Hematopoietic multipotent progenitor cell (in vitro differentiated cells): ENCODE measurements at places on chromosomes 12 and 14.
A peak's percentile ranks its signal among the peaks of the same experiment; 100 is the strongest.

- no peak for DNase-seq
Measured at GRCh38 chr14:38481952-38482678, 226.2 kb upstream of the CLEC14A start.

DNA sequence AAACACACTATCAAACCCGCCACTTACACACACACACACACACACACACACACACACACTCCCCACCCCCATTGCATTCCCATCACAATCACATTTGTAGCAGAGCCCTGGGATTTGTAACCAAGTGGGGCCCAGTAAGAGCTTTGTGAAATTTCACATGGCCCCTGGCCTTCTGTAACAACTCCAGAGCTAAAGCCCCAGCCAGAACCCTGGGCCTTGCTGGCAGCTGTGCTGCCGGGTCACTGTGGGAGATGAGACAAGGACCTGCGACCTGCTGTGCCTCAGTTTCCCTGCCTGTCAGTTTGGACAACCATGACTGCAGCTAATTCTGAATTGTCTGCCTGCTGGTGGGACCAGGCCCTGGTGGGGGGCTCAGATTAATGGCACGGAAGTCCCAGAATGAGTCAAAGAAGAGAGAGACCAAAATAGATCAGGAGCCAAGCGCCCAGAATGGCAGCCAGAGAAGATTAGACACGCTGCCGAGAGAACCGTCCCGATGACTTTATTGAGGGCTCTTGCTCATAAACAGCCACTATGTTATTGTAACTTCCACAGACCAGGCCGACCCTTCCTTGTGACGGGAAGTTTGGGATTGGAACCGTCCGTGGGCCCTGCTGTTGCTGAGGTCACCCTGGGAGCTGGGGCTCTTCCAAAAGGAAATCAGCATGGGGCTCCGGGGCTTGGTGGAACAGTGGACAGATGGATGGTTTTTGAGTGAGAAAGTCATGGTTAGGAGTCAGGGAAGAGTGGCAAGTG lies 123.1 kb downstream of the ZFP36L1 start:
- no peak for DNase-seq

DNA sequence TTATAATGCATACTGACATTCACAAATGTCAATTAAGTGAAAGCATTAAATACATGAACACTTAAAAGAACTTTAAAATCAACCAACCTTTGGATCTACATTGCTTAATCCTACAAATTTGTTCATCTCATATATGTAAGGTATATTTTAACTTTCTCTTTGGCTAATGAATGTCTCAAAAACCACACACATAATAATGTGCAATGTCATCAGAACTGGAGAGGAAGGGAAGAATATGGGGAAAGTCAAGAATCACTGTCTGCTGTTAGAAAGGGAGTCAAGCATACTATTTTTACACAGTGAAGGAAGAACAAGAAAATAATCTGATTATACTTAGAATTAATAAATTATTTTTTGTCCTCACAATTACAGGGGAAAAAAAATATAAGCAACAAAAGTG lies 4.9 kb downstream of the GMFB start:
- DNase-seq, result no peak

- DNase-seq, result no peak
Measured at GRCh38 chr12:116459011-116459875, 99.9 kb upstream of the MAP1LC3B2 start.

DNA sequence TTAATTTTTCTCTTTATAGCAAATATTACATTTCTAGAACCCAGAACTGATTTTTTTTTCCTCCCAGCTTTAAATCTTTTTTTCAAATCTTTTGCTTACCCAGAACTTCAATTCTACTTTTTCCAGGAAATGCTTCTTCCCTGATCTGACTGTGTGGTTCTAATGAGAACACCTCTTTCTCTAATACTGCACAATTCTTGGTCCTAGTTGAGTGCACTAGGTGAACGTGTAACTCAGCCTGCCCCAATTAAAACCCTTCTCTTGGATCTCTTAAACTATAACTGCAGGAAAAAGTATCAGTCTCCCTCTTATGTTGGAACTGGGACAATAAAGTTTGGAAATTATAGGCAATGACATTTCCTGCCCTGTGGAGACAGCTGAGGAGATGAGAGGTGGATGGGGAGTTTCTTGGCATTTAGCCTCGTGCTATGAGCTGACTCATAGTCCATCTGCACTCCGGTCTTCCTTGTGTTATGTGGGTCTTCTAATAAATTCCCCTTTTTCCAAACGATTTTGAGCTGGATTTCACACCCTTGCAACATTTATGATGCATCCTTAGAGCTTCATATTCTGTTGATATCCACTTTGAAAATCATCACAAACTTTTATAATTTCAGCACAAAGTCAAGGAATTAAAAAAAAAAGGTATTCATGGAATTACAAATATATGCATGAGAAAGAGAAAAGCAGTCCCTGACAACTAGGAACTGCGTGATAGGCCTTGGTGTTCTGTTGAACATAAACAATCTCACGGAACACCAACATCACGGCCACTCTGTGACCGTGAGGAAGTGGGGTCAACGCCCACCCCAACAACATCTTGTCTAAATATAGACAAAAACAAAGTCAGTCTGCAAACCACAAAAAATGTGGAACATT lies 52.4 kb downstream of the BRMS1L start:
- DNase-seq, result peak; percentile 3

DNA sequence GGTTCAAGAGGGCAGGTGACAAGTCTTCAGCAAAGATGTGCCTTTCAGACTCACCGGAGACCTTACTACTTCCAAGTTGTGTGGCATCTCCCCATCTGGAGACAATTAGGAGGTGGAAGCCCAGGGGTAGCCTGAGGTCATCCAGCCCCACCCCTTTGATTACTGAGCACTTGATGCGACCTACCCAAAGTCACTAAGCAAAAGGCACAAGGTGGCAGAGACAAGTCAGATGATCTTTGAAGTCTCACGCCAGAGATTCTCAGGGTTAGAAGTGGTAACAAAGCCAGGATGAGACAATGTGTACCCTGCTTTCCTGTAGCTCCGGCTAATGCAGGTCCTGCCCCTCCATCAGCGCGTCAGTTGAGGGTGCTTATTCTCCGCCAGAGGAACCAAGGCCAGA lies 1.4 kb upstream of the FOXN3 start:
- no peak for DNase-seq

GRCh38 chr14:23638414-23639047 lies 2.4 kb downstream of the DHRS2 start:
- no peak for DNase-seq

GRCh38 chr14:99157246-99157645 lies 114.8 kb downstream of the BCL11B start:
- DNase-seq, result no peak
